NCI-H2029 treated with DMSO at 0.1 percent for 48 hours (cell line): ENCODE measurements at places on chromosomes 3 and 15.

GRCh38 chr3:186888569-186888968 lies 41.8 kb upstream of the ST6GAL1 start:
- DNase-seq: no peak

DNA sequence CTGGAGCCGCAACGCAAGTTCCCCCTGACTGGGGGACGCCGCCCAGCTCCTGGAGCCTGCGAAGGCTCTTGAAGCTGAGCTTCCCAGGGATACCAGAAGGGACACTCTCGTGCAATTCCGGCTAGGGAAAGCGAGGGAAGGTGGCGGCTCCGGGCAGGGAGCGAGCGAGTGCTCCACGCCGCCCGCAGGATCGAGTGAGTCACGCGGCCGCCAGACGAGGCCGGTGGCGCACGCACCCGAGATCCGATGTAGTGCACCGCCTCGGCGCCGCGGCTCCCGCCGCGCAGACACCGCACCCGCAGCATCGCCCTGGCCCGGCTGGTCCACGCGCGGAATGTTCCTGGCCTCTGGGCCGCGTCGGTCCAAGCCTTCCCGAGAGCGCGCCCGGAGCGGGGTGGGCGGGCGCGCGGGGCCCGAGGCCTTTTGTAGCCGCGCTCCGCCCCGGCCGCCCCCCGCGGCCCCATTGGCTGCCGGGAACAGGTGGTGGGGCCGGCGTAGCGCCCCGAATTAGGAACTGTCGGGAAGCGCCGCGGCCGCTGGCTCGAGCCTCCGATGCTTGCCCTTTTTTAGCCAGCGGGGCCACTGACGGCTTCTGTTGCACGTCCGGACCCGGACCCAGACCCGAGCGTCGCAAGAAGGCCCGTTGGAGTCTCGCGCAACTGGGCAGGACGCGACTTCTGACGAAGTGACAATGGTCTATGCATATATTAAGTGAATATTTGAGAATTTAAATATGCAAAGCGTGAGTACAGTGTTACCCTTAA lies at the start of gene GATM:
Gene GATM, minus strand, starts transcription at position 396 of the 764 bp plus-strand sequence. Its CDS starts 91 bp downstream, at position 305.
- peak; percentile 10 for DNase-seq

DNA sequence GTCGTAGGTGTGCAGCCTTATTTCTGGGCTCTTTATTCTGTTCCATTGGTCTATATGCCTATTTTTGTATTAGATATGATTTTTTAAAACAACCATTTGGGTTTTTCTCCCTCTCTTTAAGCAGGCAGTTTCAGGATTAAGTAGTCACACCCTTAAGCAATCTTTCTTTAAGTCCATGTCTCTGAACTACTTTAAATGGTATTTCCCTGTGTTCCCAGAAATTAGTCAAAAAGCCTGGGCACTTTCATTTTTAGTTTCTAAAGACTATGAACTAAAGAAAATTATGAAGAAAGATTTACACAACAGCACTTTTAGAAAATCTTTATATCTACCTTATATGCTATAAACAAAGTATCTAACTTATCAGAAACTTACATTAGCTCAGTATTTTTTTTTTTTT lies 110.3 kb downstream of the FAIM start:
- no peak for DNase-seq

DNA sequence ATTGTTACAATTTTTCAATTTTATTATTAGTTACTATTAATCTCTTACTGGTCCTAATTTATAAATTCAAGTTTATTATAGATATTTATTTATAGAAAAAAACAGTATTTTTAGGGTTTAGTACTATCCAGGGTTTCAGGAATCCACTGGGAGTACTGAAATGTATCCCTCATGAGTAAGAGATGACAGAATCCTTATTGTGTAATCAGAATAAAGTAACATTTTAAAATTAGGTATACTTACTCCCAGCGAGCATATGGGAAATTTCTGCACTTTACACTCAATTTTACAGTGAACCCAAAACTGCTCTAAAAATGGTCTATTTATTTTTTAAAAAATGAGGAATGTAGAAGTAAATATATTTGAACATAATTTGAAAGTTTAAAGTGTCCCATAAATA lies 202.7 kb downstream of the CGGBP1 start:
- no peak for DNase-seq

DNA sequence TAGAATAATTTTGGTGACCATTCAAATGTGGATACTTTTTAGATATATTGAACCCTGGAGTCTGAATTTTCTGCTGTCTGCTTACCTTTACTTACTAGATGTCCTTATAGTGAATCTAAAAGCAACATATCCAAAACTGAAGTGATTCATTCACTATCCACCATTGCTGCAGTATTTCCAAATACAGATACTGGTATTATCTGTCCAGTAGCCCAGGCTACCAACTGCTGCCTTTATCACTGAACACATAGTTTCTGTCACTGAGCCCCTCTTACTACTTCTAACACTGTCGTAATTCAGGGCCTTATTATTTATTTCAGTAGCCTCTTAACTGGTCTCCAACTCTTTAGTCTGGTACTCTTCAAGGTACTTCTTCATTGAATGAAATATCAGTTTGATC lies 49.2 kb downstream of the SLMAP start:
- no peak for DNase-seq

- no peak for DNase-seq
These were observed 42.2 kb upstream of the ROBO2 start for GRCh38 chr3:76997733-76998132.

GRCh38 chr3:50554553-50554952 lies 13.0 kb downstream of the C3orf18 start:
- no peak for DNase-seq

- no peak for DNase-seq
These were observed 36.2 kb downstream of the HOMER2 start for GRCh38 chr15:82916161-82916952.

GRCh38 chr3:8524249-8524648 lies 22.6 kb downstream of the LMCD1 start:
- DNase-seq: no peak

- DNase-seq: no peak
These were observed 168.3 kb upstream of the ICE2 start for GRCh38 chr15:60647246-60647645.

- no peak for DNase-seq
These were observed 193.8 kb upstream of the GOLIM4 start for GRCh38 chr3:168289471-168290008.

DNA sequence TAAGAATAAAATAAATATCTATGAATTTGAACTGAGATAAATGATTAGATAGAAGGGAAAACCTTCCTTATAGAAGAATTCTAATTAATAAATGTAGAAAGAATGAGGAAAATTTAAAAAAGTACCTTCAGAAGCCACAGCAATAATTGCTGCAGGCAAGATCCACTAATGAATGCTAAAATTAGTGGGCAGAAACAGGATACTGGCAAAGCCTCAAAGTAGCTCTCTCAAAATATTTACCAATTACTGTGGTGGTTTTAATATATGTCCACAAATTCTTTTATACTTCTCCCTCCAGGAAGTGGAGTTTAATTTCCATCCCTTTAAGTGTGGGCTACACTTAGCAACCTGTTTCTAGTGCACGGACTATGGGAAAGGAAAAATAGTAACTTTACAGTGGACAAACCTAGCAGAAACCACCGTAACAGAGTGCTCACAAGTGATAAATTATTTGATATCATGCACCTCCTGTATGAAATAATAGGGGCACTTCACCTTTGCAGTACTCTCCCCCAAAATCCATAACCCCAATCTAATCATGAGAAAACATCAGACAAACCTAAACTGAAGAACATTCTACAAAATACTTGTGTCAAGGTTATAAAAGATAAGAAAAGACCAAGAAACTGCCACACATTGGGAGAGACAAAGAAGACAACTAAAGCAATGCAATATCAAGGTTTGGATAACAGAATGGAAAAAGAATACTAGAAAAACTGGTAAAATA lies 6.8 kb downstream of the PEAK1 start:
- no peak for DNase-seq

GRCh38 chr3:28218071-28218916 lies 23.1 kb upstream of the CMC1 start:
- DNase-seq: no peak

DNA sequence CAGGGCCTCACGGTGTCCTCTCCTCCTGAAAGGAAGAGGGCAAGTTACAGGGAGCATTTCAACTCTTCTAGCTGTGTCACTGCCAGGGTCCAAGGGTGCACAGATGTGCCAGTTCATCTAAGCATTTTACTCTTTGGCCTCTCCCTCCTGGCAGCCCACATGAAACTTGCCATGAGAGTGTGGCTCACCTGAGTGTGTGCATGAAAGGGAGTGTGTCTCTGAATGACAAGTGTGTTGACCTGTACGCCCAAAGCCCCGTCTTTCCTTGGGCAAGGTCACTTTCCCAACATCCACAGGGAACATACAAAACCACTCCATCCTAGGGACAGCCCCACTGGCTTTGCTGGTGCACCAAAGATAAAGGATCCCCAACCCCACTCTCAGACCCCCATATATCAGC lies 280.0 kb downstream of the NTRK3 start:
- no peak for DNase-seq

- DNase-seq: no peak
These were observed 122.2 kb upstream of the TP63 start for GRCh38 chr3:189508784-189509501.

DNA sequence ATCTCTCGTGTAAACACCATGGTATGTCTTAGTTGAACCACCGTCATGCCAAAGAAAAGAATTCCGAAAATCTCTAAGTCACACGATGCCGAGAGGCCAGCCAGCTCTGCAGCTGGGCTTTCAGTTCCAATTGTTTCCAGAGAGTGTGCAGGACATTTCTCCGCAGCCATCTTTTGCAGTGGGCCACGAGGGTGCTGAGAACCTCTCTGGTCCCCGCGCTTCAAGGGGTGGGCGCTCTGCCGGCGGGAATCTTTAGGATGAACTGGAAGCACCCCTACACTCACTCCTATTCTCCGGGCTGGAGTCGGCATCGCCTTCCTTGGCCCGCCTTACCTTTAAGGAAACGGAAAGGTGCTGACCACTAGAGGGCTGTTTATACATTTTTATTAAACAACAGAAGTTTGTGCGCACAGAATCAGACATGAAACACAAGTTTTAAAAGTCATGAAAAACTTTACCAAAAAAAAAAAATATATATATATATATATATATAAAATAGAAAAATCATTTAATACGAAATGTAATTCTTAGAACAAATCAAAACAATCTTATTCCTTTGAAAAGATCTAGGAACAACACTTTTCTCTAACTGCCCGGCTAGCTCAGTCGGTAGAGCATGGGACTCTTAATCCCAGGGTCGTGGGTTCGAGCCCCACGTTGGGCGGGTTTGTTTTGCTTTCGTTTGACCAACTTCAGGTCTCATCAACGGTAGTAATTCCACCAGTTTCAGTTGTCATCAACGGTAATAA lies 12.5 kb upstream of the MORF4L1 start:
- peak; percentile 5 for DNase-seq

GRCh38 chr3:18354701-18355100 lies 70.4 kb downstream of the SATB1 start:
- DNase-seq: no peak

- DNase-seq: no peak
These were observed at the start of gene ATP2B2 for GRCh38 chr3:10505050-10505790. TSS of gene ATP2B2 (minus strand) at chr3:10505586. CDS start at chr3:10449543, 56,043 bp downstream.

DNA sequence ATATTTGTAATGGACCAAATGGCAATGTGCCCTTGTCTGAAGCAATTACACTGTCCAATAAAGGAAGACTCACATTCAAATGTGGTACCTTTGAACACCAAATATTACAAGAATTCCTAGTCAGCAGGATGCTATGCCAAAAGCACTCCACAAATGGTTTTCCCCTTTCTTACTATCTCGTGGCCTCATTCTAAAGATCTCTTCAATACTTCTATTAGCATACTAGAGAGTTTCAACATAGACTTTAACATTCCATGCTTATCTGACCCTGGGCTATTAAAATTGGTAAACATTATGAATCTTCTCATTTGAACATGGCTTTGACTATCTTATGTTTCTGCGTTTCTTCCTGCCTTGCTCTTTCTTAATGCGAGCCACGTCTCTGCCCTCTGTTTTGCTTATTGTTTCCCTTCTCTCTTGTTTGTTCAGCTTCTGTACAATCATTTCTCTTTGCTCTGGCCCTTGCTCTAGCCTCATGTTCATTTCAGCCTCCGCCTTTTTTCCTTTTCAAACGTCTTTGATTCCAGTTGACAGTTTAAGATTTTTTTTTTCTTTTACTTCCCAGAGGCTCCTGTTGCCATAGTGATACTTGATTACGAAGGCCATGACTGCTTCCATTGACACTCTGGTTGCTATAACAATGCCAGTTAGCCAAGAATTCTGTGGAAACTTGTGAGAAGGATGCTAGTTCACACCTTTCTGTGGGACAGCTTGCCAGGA lies 49.5 kb upstream of the SLC9A9 start:
- DNase-seq: no peak

DNA sequence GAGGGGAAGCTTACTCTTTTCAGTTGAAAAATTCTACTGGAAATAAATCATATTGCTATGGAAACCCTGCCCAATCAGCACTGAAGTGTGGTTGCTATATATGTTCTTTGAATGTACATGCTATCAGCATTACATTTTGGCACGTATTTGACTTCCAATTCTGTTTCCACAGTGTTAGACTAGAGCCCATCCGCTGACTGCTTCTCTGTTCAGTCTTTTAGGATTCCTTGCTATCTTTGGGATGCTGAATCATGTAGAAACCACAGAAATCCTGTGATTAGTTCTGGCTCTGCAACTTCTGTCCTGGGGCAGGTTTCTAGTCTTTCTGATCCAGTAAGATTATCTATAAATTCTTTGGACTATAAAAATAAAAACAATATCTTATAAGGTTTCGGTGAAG lies 128.2 kb upstream of the SLC7A14 start:
- no peak for DNase-seq

DNA sequence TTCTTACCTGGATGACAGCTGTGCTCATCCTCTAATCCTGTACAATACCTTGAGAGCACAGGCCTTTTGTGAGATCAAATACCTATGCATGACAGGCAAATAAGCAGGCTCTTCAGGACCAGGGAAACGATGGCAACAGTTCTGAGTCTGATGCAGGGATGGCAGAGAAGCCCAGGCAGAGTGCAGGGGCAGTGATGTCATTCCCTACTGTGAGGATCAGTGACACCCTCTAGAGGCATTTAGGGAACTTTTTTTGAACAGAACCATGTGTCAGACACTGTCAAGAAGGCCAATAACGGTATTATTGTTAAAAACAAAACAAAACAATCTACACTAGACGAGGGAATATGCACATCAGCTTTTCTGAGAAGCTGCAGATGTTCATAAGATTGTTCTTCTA lies 314.8 kb upstream of the CTDSPL start:
- no peak for DNase-seq

DNA sequence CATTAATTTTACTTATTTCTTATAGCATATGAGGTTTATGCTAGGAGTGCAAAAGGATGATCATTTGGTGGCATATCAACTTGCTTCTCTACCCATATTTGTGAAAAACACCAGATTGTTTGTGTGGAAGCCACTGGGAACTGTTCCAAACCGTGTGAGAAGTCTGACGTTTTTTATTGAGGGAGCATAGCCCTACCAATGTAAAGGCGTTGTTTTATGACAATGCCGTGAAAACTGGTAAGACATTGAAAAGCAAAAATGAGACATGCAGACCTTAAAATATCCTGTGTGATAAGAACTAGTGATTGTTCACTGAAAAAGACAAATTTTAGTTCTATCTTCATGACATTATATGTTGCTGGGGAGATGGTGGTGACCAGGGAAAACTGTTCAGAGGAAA lies 87.8 kb downstream of the CHL1 start:
- DNase-seq: no peak
